ENCODE measurements at places on chromosomes 11 and 22. TPM values are rescaled to one million over a fixed set of nuclear protein-coding genes. Genes with fewer than 3 reads are reported as not detected.

The OR52I2 gene
- not detected for total RNA-seq

The GLYAT gene
- not detected for total RNA-seq

The RIBC2 gene
- total RNA-seq, result 0.89 TPM

The APOA4 gene
- not detected for total RNA-seq

The CLNS1A gene
- 110 TPM for total RNA-seq

The KDM4E gene
- total RNA-seq, result not detected
